ENCODE measurements at places on chromosomes 13 and 19.

- DNase-seq = no peak
These were observed 137.3 kb downstream of the ZIC5 start for GRCh38 chr13:99834246-99834645.

GRCh38 chr19:4292515-4292914 is 9.7 kb downstream of the TMIGD2 start:
- DNase-seq = no peak

GRCh38 chr19:5615756-5616327 is 6.7 kb downstream of the SAFB2 start:
- DNase-seq = no peak

GRCh38 chr19:42512130-42512636 is 16.1 kb downstream of the CEACAM1 start:
- DNase-seq = no peak

- no peak for DNase-seq
These were observed 14.6 kb downstream of the GTPBP3 start for GRCh38 chr19:17351815-17352435.

DNA sequence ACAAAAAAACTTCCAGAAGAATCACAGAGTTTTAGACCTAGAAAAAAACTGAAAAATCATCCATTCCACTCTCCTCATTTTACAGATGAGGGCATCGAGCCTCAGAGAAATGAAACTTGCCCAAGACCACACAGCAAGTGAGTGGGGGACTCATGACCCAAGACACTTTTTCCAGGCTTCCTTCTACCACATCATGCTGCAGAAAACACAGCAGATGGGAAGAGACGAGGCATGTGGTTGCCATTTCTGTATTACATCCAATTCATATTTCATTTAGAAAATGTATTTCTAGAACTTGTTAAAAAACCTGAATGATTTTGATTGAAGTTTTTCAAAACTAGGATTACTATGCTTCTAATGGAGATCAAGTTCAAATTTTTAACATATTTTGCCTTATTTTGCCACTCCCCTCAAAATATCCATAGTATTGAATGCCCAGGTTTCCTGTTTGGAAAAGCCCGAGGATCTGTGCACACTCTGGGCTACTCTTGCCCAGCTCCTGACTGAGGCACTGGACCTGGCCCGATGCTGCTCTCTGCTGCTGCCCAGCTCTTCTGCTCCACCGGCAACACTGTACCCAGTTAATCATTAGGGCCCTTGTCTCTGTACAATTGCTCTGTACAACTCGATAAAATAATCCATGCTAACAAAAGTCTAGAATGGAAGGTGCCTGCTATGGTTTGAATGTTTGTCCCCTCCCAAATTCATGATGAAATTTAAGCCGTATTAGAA is 157.4 kb downstream of the EFNB2 start:
- no peak for DNase-seq

GRCh38 chr13:26221399-26221720 is 754 bp downstream of the RNF6 start:
- DNase-seq = no peak

GRCh38 chr13:33462109-33462508 is 176.6 kb upstream of the STARD13 start:
- no peak for DNase-seq

GRCh38 chr13:79271616-79272015 is 134.4 kb downstream of the RBM26 start:
- no peak for DNase-seq

DNA sequence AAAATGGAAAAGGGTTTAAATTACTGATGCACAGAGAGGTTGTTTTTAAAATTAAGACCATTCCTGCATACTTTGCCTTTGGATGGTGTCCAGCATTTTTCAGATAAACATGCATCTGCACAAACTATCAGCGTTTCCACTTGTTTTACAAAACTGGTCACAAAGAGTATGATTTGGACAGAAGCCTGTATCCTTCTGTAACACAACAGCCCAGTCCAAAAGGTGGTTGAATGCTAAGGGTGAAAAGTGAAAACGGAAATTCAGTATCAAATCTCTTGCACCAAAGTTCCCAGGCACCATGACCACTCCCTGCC is 21.7 kb upstream of the DOCK9 start:
- DNase-seq = no peak

- no peak for DNase-seq
These were observed 15.4 kb downstream of the NLRP12 start for GRCh38 chr19:53808710-53809125.

DNA sequence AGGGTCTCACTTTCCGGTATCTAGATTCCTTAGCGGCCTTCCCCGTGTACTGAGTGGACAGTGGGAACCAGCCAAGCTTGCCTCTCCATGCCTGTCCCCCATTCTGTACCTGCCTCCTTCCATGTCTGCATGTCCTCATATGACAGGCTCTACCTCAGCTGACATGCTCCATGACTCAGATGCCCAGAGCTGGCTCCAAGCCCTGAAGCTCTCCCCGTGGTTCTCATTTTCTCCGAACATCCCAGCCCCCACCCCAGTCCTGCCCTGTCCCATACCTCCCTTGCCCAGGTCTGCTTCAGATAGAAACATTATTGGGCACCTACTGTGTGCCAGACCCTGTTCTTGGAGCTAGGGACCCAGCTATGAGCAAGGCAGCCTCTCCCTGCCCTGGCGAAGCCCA is 17.1 kb upstream of the SHFL start:
- DNase-seq = no peak

DNA sequence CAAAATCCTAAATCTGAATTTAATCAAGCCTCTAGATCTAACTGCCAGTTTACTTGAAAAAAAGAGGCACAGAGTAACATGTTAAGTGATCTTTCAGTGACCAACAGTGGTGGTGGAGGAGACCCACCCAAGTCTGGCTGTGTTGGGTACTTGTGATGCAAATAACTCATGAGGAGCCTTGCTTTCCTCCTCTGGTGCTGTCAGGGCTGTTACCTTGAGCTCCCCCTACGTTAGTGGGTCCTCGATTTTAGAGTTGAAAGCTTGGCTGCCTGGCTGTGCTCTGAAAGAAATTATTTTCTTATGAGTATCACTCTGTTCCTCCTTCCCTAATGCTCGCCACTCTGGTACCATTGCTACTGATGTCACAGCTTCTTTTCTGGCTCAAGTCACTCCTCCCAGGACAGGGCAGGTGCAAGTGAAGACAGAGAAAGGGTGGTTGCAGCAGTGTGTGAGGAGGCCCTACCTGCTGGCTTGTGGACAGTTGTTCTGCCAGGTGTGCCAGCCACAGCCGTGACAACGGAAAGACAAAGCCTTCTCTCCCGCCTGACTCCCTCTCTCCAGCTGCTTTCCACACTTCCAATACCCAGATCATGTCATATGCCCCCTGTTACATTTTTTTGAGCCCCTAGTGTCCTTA is 6.5 kb upstream of the SUPT20H start:
- DNase-seq = no peak

DNA sequence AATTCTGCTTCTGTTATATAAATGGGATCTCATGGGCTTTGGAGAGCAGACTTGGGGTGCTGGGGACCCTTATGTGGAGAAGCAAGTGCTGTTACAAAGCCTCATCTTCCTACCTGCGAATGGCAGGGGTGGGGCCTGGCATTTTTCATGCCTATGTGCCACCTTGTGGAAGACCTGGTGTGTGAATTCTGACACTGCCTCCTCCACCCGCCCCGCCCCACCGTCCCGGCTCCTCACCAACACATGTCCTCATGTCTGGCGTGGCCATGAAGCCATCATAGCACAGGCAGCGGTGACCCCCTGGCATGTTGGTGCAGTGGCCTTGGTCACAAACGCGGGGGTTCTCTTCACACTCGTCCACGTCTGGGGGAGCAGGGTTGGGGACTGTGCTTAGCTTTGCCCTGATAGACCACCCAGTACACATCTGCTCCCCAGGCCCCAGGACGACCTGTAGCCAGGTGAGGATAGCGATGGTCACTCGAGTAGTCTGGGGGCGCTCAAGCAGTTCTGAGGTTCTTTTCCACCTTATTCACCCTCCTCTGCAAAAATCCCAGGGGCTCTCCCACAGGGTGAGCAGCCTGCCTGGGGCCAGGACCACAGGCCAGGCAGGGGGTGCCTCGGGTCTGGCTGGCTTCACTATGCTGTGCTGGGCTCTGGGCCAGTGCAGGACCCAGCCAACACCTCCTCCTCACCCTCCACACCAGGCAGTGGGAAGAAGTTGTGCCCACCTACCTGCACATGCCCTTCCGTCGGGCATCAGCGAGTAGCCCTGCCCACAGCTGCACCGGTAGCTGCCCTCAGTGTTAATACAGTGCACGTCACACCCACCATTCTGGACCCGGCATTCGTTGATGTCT is 32.7 kb downstream of the FBN3 start:
- no peak for DNase-seq

DNA sequence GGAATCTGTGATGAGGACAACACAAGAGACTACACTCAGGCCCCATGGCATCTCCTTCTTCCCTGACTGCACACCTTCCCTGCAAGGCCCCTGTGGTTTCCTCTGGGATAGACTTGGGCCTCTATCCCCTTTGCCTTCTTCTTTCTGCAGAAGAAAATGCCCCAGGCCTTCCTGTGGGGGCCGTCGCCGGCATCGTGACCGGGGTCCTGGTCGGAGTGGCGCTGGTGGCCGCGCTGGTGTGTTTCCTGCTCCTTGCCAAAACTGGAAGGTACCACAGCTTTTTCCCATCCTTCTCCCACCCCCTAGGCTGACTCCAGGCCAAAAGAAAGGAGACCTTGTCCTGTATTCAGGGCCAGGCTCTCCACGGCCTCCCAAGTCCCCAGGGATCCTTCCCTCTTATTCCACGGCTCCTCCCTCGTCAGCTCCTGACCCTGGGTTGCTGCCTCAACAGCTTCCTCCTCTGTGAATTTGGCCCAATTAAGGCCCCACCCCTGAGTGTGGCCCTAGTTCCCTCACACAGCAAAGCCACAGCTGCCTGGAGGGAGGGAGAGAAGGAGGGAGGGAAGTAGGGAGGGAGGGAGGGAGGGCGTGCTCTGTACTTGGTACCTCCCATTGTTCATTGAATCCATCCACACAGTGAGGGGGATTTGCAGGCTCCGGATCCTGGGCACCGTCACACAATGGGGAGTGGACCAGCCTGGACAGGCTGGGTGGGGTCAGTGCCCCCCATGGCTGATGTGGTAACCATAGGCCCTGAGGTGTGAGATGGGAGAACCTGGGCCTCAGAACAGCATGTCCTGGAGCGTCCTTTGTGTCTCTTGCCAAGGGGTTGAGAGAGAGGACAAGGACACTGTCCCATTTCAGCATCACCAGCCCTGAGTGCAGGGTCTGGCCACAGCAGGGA is 12.5 kb downstream of the CEACAM3 start:
- no peak for DNase-seq

GRCh38 chr19:41206926-41207750 is 11.9 kb upstream of the AXL start:
- DNase-seq = no peak

GRCh38 chr13:30105381-30105780 is 202.0 kb downstream of the KATNAL1 start:
- DNase-seq = no peak

GRCh38 chr19:801030-801860 is 4.0 kb downstream of the PTBP1 start:
- DNase-seq = no peak

- DNase-seq = peak; percentile 25
These were observed 9.3 kb downstream of the EPHX3 start for GRCh38 chr19:15222738-15223648.

DNA sequence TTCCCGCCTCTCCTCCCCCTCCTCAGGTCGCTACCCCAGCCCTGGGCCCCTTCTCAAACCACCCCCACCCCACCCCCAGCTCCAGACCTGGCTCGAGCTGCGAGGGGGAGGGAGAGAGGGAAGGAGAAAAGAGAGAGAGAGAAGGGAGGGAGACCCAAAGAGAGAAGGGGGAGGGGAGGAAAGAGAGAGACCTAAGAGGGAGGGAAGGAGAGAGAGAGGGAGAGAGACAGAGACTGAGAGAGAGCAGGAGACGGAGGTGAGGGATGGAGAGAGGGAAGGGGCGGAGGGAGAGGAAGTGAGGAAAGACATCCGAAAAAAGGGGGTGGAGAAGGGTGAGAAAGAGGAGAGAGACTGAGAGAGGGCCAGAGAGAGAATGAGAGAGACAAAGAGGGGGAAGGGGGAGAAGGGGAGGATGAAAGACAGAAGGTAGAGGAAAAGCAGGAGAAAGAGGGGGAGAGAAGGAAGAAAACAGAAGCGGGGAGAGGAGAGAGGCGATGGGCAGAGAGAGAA is 2.0 kb upstream of the SPACA6 start:
- DNase-seq = no peak

DNA sequence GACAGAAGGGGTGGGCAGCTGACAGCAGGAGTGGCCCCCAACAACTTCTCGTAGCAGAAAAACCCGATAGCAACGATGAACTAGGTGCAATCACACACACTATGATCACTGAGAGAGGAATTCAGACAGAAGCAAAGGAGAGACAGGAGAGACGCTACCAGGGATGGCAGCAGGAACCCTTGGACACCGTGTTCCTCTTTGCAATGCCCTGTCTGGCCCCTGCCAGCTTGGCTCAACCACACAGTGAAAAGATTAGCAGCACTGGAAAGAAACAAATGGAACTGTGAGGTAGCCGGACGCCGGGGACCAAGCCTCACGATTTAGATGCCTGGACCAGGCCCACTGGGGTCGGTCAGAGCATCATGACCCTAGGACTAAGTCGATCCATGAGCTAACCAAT is 23.6 kb downstream of the DCAF15 start:
- no peak for DNase-seq

DNA sequence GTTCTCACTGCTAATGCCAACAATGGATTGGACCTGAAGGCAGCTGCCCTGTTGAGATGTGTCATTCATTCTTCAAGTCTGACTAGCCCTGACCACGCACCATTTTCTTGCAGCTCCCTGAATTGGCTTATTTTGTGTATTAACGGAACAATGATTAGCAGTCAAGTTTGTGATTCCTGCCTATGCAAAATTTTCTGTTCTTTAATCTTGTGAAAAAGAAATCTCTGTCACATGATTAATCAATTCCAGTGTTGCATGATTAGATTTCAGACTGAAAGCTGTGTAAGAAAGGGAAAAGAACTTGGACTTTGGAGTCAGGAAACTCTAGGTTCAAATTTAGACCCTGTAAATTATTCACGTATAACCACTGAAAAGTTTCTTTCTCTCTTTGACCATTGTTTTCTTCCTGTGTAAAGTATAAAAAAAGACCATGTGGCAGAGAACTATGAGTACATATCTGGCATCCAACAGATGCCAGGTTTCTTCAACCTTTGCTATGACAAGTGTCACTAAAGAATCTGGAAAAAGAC is 64.5 kb upstream of the SLC10A2 start:
- no peak for DNase-seq

GRCh38 chr13:46496086-46496485 is 56.9 kb upstream of the LRCH1 start:
- DNase-seq = no peak

GRCh38 chr13:100809129-100809390 is 134.5 kb upstream of the TMTC4 start:
- DNase-seq = no peak

- no peak for DNase-seq
These were observed 7.5 kb upstream of the FUT5 start for GRCh38 chr19:5877882-5878281.

DNA sequence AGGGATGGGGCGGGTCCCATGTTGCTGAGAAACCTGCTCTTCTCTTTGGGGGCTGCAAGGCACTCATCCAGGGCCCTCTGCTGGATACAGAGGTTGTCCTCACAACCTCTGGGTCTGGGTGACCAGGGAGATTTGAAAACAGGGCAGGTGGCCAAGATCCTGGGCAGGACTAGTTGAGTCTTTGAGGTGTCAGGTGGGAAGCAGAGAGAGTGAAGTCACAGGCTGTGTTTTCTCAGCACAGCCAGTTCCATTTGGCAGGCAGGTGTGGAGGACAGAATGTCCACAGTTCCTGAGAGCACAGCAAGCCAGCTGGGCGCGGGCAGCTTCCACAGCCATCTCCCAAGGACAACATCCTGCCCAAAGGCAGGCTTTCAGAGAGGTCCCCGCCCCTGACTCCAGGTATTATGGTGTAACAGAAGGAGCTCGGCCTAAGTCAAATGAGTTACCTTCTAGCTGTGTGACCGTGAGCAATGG is 118.8 kb downstream of the NUFIP1 start:
- no peak for DNase-seq

Measured in bone marrow (tissue), 2 donors.